ENCODE measurements at places on chromosomes 2 and 18.

DNA sequence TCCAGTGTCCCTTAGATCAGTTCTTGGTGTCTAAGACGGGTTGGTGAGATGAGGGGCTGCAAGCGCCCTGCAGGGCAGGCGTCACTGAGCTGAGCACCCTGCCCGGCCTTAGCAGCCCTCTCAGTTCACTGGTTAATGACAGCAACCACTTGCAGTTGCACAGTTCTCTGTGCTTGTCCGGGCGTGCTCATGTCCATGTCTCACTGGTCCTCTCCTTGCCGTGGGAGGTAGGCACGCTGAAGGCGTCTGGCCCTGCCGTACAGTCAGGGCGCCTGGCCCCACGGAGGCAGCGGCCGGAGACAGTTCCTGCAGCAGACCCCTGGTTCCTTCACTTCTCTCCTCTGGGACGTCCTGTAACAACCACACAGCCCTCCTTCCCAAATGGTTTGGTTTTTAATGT, 75.3 kb downstream of the ARHGEF4 start:
- DNase-seq: no peak

DNA sequence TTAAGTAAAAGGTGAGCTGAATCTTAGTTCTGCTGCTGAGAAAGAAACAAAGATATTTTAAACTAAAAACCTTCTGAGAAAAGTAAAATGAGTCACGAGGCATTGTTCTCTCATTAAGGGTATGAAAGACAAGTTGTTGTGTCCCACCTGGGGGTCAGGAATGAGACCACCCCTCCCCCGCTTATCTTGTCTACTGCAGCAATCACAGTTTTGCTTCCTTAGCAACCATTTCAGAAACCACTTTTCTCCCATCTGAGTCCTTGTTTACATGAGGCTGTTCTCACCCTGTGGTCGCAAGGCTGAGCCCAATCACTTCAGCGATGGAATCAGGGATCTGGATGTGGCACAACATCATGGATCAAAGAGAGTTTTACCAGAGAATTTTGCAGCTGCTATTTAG, 377.6 kb upstream of the NETO1 start:
- no peak for DNase-seq

- DNase-seq: peak; percentile 23
Measured at GRCh38 chr18:44687421-44687820, 6.7 kb downstream of the SETBP1 start.

GRCh38 chr18:33781429-33781828, 203.4 kb downstream of the ASXL3 start:
- DNase-seq: no peak

DNA sequence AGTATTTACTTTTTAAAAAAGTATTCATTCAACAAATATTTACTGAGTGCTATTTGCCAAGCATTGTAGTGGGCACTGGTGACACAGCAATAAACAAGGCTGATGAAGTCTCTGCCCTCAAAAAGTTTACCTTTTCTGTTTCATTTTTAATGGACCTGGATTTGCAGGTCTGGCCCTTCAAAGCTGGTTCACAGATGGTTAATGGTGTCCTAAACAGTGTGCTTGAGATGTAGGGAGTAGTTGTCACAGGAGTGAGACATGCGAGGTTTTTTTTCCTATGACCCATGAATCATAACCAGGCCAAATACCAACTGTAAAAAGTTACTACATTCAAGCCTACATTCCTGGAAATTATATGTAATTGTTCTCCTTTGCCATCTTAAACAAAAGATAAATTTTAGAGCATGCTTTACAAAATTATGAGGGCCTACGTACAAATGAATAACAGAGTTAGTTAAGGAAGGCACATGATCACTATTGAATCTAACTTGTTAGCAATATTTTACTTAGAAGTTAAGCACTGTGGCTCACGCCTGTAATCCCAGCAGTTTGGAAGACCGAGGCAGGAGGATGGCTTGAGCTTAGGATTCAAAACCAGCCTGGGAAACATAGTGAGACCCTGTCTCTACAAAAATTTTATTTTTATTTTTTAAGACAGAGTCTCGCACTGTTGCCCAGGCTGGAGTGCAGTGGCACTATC, 223.9 kb downstream of the MBD5 start:
- peak; percentile 14 for DNase-seq

DNA sequence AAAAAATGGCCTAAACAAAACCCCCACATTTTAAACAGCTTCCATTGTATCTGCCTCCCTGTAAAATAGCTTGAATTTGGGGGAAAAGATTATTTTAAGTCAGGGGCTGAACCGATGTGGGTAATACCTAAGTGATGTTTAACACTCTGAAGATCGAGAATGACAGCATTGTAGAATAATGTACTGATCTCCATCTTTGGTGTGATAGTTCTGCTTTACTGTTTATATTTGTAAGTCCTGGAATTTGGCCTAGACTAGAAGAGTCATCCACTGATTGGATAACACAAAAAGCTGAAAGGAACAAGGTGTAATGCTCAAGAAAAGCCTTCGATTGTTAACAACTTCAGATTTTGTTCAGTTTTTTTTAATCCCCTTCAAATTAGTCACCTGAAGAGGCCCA, 53.8 kb upstream of the CCDC68 start:
- no peak for DNase-seq

DNA sequence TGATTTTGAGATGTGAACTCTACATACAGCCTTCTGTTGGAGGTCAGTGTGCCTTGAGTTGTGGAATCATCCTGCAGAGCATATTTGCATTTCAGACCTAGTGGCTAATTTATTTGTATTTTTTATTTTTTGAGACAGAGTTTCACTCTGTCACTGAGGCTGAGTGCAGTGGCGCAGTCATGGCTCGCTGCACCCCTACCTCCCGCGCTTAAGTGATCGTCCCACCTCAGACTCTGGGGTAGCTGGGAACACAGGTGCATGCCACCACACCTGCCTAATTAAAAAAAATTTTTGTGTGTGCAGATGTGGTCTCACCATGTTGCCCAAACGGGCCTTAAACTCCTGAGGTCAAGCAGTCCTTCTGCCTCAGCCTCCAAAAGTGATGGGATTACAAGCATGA, 104.4 kb downstream of the ASXL3 start:
- DNase-seq: no peak

DNA sequence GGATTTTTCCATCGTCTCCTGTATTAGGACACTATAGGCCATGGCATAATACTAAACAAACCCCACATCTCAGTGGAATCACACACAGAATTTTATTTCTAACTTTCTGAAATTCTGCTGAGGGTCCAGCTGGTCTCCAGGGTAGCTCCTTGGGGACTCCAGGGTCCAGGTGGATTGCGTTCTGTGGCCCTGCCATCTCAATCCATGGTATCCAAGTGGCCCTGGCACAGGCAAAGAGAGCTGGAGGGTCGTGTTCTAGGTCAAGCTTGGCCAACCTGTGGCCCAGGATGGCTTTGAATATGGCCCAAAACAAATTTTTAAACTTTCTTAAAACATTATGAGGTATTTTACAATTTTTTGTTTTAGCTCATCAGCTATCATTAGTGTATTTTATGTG, 134.6 kb downstream of the CTIF start:
- DNase-seq: no peak

DNA sequence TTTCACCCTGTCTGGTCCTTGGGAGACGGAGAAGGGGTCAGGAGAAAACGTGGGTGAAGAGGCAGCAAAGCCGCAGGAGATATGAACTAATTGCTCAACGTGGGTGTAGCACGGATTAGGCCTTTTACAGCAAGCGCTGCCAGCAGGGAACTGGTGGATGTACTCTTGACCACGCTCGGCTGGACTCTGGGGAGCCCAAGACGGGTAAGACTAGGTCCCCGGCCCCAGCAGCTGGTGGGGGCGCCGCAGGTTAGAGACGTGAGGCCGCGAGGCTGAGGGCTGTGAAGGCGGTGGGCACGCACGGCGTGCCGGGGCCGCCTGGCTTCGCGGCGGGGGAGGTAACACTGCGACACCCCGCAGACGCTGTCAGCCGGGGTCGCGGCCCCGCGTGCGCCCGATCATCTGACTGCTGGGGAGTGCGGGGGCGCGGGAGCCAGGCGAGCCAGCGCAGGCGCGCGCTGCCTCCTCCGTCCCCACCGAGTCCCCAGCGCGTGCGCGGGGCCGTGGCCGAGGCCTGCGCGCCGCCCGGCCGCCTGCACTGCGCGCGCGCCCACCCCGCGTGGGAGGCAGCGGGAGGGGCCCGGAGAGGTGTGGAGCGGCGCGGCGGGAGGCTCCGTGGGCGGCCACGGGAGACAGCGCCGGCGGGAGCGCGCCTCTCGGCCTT, at the start of gene CLIP4:
Gene CLIP4 (plus strand): TSS at position 470 of the 664 bp plus-strand sequence. CDS start 5,974 bp downstream, outside the sequence.
- DNase-seq: peak; percentile 20

- no peak for DNase-seq
Measured at GRCh38 chr2:88234760-88235159, 64.6 kb downstream of the THNSL2 start.

- DNase-seq: no peak
Measured at GRCh38 chr2:205511221-205511620, 171.1 kb upstream of the NRP2 start.

Data from AG09319 (cell line).